Ureter (tissue), 1 donor: ENCODE measurements at places on chromosomes 6 and 20. TPM values are rescaled to one million over a fixed set of nuclear protein-coding genes. Genes with fewer than 3 reads are reported as not detected.

- DNase-seq: no peak
These were observed 27.1 kb downstream of the SPACA1 start for GRCh38 chr6:88074791-88075190.

- DNase-seq: peak; percentile 56
These were observed 73.0 kb downstream of the SLX4IP start for GRCh38 chr20:10508060-10508459.

- no peak for DNase-seq
These were observed 165.8 kb upstream of the EEF1E1 start for GRCh38 chr6:8268156-8268555.

- no peak for DNase-seq
These were observed 66.5 kb downstream of the LRFN2 start for GRCh38 chr6:40520678-40521077.

- DNase-seq: peak; percentile 90
These were observed 4.5 kb upstream of the TNXB start for GRCh38 chr6:32113386-32114352.

DNA sequence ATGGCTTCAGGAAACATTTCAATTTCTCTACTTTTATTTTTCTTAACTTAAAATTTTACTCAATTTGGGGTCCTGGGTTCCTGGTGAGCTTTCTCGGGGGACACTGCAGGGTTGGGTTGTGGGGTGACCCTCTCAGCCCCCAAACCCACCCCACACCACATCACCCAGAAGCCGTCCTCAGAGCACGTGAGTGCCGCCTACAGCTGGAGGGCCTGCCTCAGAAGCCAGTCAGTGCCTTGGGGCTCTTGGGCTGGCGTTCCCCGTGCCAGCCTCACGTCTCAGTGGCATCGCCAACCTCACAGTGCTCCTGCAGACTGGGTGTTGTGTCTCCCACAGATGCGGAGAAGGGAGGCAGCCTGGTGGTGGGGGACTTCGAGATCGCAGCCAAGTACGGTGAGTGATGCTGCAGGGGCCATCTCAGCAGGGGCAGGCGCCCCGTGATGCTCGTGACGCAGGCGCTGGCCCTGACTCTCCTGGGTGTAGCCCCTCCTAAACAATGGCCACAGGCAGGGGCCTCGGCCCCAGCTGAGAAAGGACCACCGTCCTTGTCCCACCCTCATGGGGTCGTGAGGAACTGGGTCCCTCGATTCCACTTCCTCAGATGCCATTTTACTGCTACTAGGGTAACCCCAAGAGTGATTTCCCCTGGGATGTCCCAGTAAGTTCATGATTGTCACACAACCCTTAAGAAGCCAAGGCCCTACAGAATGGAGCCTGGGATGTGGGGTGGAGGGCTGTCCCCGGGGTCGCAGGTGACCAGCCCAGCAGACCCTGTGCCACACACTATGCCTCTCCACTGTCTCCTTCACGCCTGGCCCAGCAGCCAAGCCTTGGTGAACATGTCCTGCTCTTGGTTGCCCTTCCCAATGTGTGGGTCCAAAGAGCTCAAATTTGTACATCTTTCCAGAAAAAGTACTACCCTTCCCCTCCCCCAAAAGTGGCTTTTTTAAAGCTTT, 23.8 kb upstream of the PYGB start:
- no peak for DNase-seq

DNA sequence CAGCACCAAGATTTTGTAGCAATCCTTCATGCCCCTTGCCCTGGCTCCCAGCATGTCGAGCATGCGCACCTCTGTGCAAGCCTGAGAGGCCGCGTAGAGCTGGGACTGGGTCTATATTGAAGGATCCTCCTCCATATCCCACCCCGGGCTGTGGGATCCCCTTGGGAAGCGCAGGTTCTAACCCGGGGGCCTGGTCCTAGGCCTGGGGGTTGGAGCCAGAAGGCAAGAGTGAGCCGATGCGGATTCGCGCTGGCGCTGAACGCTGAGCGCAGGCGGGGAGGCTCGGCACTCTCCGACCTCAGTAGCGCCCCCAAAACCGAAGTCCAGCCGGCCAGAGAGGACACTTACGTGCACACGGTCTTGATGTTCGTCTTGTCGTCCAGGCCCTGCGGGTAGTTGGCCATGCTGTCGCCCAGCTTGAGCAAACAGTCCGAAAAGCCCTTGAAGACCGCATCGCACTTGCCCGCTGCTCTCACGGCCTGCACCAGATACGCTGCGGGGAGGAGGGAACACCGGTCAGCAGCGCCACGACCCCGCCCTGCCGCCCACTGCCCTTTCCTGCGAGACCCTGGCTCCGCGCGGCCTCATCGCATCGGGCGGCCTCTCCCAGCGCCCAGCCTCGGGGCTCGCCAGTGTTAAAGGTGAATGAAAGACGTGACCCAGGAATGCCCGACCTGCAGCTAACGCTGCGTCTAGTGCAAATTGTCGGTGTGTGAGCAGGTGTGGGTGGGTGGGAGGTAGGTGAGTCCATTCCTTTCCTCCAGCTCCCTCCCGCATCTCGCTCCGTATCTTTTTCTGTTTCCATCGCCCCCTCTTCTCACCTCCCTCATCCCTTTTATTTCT, 4.5 kb downstream of the NRN1 start:
- no peak for DNase-seq

DNA sequence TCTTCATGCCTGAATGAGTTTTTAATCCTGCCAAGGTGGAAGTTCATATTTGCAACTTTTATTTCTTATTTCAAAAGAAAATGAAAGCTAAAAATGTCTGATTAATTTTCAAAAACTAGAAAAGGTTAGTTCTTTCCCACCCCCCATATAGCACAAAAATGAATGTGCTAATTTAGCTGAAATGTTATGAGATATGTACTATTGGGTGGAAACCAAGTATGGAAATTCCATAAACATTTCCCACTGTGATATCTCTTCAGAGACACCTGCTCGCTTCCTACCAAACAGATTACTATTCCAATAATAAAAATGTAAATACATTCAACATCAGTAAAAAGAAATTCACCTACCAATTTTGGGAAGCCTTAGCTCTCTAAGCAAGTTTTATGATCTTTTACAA, 678.6 kb upstream of the ID4 start:
- DNase-seq: no peak

- DNase-seq: no peak
These were observed 102.9 kb upstream of the RNF217 start for GRCh38 chr6:124859366-124859765.

DNA sequence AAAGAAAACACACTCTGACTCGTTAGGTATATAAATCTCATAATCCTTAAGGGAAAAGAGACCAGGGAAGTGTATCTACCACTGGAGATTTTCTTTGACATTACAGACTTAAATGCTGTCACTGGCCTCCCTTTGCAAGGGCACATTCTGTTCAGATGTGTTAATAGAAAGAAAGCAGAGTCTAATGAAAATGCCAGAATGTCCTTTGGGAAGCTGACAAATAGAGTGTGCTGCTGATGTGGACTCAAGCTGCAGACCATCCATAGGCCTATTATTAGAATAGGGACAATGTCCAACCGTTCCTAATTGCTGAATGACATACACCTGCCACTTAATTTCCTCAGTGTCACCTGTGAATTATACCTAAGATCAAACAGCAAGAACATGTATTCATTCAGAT, 41.2 kb downstream of the SLC35D3 start:
- DNase-seq: no peak

DNA sequence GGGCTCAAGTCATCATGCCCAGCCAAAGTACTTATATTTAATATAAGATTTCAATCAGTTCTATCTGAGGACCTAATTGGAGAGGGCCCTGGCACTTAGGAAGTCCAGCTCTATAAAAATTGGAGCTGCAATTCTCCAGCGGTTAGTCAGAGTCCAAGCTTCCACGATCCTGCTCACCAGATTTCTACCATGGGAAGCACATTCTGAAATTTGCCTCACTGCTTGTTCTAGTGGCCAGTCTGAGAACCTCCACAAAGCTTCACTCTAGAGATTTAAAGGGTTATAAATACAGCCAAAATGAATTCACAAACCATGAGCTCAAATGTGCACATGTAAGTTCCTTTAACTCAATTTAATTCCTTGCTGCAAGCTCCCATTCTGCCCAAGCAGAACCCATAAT, 33.5 kb downstream of the PNLDC1 start:
- DNase-seq: no peak

GRCh38 chr20:13099676-13100075, 90.9 kb downstream of the SPTLC3 start:
- DNase-seq: no peak

GRCh38 chr20:15931897-15932296, 641.4 kb downstream of the KIF16B start:
- no peak for DNase-seq

DNA sequence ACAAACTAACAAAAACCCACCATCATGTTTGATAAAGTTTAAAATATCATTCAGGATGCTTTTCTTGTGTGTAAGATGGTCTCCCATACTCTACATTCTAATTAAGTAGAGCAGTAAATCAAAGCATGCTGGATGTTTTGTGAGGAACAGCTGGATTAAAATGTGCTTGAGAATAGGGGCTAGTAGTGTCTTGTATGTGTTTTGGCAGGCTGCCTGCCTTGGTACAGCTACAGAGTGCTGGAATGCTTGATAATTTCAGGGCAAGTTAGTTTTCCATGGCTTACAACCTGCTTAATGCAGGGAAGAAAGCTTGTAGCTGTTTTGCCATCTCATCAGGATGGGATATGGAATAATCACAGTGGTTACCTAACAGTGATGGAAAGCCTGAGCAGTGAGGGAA, 636.6 kb upstream of the MMS22L start:
- no peak for DNase-seq

Gene ME1
- total RNA-seq: 10.1 TPM

Gene TCF21
- 8.2 TPM for total RNA-seq
